ENCODE measurements at places on chromosomes 7 and 10.

- no peak for DNase-seq
These were observed 12.0 kb downstream of the MTG1 start for GRCh38 chr10:133405844-133406527.

DNA sequence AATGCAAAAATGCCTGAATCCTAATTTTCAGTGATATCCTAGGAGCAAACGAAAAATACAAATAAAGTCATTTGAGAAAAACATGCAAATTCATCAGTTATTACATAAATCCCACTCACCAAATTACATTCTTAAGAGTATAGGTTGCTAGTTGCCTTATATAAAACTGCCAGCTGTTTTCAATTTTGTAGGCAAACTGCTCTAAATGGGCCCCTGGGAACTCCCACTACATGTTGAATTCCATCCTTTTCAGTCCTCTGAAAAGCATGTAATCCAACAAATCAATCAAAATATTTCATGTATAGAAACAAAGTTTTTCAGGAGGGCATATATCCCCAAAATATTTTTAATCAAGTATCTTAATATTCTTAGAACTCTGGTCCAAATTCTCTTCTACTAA lies 2.1 kb upstream of the JMJD1C start:
- no peak for DNase-seq

GRCh38 chr10:95605163-95605562 lies 44.0 kb upstream of the SORBS1 start:
- DNase-seq = no peak

DNA sequence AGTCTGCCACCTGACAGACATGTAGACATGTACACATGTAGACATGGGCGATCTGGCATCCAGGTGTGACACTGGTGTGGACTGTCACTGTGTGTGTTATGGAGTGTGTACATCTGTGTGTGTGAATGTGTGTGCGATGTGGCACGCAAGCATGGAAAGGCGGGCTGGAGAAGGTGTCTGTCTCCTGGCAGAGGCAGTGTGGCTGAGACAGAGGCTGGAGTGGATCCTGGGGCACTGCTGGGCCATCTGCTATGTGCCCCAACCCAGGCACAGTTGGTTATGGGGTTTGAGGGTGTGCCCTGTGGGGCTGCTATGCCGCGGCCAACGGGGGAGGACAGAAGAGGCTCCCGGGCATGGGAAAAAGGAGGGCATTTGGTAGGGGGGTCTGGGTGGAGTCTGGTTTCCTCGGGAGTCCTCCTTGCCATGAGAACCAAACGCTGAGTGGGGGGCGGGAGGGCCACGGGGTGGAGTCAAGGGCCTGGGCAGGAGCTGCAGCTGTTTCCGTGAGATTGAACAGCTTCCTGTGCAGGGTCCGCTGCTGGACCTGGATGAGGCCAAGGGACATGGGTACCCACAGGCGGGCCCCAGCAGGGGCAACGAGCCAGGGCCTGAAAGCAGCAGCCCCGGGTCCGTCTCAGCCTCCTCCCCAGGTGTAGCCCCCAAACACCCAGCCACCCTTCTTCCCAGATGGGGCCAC lies 1.3 kb downstream of the ELN start:
- DNase-seq = no peak

GRCh38 chr7:5549096-5549763 lies 125.6 kb upstream of the TNRC18 start:
- no peak for DNase-seq

GRCh38 chr10:124522131-124522932 lies 60.7 kb downstream of the LHPP start:
- DNase-seq = no peak

DNA sequence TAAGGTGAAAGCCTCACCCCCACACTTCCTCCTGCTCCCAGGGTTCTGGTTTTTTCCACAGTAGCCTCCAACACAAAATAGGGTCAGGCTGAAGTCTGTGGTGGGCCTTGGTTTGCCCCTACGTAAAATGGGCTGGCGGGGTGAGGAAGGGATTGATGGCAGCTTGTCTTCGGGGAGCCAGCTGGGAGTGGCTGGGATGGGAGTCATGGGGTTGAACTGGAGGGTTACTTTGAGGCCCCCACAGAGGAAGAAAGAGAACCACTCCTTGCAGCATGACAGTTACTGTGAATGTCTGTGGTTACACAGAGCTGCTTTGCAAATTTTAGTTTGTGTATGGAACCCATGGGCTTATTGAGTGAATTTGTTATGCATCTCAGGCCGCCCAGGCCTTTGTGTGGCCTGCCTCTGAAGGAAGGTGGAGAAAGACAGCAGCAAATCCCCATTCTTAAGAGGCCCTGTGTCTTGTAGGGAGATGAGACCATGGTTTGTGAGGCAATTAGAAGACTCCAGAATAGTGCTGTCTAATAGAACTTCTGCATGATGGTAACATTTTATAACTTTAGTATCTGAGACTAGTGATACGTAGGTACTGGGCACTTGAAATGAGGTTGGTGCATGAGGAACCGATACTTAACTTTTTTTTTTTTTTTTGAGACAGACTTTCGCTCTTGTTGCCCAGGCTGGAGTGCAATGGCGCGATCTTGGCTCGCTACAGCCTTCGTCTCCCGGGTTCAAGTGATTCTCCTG lies 8.1 kb downstream of the TRIM8 start:
- no peak for DNase-seq

All from activated naive CD4-positive, alpha-beta T cell treated with anti-CD3 and anti-CD28 coated beads, Interleukin-2, amount 50 U/mL, for 16 hours (primary cell).